ENCODE measurements at places on chromosomes 12 and 14. TPM values are rescaled to one million over a fixed set of nuclear protein-coding genes. Genes with fewer than 3 reads are reported as not detected.

- DNase-seq, result no peak
Observed at GRCh38 chr12:103640410-103640809, 53.3 kb downstream of the STAB2 start.

DNA sequence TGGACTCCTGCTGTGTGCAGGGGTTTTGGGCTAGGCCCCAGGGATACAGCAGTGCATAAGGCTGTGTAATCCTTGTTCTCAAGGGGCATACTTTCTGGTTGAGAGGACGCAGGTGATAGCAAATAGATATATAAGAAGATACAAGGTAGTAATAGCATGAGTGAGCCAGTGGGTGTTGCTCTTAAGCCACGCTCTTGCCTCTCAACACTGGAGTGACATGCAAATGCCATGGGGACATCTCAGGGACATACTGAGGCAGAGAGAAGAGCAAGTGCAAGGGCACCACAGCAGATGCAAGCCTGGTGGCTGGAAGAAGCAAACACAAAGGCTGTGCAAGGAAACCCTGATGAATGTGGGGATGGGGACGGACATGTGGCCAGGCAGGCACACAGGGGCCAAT lies 223.3 kb downstream of the CHST11 start:
- no peak for DNase-seq

DNA sequence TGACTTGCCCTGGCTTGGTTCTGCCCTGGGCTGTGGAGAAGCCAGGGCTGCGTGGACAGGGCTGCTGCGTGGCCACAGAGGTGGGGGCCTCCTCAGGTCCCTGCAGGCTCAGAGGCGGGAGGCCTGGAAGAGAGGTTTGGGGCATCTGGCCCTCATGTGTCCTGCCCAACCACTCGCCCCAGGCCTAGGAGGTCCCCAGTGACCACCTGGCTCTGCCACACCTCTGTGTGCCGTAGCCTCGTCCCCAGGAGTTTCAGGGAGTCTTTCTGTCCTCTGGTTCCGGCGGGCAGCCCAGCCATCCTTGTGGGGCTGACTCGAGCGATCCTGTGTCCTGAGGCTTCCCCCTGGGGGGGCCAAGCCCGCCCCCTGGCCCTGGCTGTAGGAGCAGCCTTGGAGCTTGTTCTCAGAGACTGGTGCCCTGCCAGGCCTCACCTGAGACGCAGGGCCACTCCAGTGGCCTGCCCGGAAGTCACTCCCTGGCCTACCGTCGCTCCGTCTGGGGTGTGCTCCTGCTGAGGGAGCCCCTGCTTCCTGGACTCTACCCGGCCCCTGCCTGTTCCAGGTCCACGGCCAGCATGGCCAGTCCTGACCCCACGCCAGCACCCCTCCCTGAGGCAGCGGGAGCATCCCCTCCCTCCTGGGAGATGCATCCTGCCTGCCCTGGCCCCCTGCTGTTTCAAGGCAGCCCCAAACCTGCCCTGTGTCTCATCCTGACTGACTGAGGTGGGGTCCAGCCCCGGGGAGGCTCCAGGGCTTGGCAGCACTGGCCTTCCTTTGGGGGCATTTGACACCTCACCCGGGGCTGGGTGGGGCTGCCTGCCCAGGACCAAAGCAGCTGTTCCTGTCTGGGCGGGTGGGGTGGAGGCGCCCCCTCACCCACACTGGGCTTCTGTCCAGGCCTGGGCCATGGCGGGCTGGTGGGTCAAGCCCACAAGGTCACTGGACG lies 13.9 kb downstream of the ASPG start:
- DNase-seq, result no peak

DNA sequence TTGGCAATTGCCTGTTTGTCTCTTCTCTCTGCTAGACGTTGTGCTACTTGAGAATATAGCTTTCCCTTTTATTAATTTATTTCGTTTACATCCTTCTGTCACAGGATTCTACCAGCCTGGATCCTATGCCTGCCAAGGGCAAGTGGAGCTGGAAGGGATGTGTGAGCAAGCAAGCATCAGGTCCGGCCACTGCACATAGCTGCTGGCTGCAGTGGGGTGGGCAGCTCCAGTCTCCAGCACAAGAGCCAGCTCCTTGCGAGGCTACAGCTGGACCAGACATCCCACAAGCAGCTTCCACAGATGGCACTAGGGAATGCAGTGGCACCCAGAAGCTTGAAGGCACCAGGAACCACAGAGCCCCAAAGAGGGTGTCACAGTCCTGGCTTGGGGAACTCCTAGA lies 225.0 kb downstream of the KCNC2 start:
- no peak for DNase-seq

DNA sequence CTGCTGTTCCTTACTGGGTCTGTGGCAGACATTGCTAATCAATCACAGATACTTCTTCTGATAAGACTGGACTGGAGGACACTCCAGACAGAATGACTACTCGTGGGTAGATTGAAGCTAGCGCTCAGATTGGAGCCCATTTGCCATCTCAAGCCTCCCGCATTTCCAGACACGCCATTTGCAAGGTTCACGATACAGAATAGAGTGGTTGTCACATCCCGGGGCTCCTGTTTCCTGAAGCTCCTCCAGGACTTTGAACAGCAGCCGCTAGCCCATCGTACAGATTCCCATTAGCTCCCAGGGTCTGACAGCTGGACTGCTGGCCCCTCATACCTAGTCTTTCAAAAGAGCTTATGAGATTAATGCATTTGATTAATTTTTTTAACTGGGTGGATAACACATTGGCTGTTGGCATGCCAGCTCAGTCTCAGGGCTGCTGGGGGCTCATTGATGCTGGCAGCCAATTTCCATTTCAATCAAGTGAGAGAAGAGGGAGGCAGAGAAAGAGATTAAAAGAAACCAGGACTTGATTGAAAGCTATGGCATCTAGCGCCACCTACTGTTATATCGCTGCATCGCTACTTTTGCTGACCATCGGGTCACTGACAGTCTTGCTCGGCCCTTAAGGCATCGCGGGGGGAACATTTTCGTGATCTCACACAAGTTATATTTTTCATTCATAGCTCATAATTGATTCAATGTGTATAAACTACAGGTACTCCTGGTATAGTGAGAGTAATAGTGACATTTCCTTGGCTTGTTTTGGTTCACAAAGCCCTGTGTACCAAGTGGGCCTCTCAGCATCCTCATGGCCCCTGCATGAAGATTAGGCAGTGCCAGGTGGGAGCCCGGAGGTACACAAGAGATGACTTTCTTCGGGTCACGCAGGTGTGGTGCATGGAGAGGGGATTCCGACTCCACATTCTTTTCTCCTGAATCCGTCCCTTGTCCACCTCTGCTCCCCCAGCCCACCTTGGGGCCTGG lies 78.6 kb downstream of the CCDC60 start:
- DNase-seq, result peak; percentile 20

DNA sequence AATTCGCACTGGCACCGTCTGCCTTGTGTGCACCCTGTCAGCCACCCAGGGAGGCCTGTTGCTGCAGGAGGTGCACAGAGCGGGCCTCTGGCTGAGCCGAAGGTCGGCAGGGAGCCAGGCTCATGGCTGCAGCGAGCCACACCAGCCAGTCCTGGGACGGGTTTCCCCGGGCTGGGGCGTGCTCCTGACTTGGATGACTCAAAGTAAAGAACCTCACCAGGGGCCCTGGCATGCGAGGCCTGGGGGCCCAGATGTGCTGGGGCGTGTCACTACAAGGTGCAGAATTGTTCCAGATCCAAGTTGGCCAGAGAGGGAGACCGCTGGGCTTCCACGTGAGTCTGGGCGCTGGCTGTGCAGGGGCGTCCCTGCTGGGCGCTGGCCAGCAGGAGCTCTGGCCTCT lies 34.5 kb downstream of the FBRSL1 start:
- peak; percentile 56 for DNase-seq

GRCh38 chr12:6643569-6644256 lies 3.5 kb downstream of the ACRBP start:
- no peak for DNase-seq

- no peak for DNase-seq
Observed at GRCh38 chr14:23306412-23307145, at the start of gene BCL2L2. Gene BCL2L2, plus strand, starts transcription at chr14:23306833. Its CDS starts 935 bp downstream, at chr14:23307768.

GRCh38 chr14:31572955-31573354 lies 11.8 kb downstream of the NUBPL start:
- DNase-seq, result no peak

DNA sequence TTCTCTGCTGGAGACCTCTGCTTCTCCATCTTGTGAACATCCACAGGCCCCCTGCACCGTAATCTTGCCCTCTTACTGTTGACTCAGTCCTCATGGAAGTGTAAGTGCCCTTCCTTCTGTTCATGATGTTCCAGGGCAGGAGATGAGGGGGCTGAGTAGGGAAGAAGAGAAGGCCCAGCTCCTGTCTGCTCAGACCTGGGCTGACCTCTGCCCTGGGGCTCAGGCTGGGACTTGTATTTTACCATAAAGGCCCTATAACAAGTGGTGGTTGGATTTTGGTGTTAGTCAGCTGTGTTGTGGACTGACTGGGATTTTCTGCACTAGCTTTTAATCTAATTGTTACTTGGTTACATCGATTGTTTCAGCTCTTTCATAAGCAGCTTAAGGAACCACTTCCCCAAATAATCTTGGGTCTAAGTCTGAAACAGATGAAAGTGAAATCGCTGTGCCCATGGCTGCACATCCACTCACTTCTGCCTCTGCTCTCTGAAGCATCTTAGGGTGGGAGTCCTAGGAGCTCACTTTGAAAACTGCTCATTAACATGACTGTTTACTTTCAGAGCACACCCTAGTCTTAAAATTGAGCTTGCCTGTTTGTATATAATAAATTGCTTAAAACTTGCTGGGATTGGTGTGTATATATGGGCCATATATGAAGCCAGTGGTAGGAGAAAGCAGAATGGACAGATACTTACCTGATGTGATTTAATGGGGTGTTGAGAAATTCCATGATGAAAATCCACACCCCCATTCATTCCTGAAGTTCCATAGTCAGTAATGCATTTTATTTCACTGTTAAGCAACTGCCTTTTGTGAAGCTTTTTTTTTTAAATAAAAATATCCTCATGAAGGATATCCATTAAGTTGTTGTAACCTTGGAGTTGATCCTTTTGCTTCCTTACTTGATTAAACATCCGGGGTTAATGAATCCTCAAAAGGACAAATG lies 17.7 kb downstream of the C12orf71 start:
- DNase-seq, result no peak

DNA sequence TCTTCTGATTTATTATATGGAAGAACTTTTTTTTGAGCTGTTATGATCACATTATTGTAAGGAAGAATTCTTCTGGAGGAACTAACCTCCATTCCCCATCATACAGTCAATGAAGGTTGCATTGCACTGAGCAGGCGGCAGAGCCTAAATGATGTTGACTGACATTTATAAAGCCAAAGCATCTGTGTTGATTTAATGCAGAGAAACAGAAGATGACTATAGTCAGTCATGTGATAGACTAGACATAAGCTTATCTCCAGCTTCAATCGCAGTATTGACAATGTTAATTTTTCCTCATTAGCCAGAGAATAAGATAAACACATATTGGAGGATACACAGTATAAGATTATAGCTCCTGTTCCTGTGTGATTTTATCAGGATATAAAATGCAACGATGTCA lies 82.0 kb downstream of the PRICKLE1 start:
- no peak for DNase-seq

GRCh38 chr12:13023811-13024530 lies 20.2 kb upstream of the FAM234B start:
- no peak for DNase-seq

GRCh38 chr14:31465111-31465510 lies 7.8 kb upstream of the DTD2 start:
- DNase-seq, result no peak

GRCh38 chr12:93177208-93178153 lies 200.2 kb upstream of the NUDT4 start:
- DNase-seq, result no peak

DNA sequence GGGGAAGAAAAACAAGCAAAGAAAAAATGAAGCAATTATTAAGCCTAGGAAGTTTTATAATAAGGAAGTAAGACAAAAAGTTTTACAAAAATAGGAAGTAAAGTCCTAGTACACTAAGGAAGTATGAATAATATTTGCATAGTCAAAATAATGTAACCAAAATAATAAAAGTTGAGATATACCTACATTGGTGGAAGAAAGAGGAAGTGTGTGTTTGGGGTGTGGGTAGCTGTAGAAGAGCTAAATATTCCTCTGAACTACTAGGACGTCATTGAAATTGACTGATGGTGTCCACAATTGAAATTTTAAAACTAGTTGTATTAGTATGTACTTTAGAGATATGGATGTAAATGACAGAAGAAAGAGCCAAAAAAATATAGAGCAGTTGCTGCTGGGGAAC lies 228.4 kb upstream of the OTX2 start:
- no peak for DNase-seq

- no peak for DNase-seq
Observed at GRCh38 chr12:94779485-94779884, 129.1 kb upstream of the TMCC3 start.

DNA sequence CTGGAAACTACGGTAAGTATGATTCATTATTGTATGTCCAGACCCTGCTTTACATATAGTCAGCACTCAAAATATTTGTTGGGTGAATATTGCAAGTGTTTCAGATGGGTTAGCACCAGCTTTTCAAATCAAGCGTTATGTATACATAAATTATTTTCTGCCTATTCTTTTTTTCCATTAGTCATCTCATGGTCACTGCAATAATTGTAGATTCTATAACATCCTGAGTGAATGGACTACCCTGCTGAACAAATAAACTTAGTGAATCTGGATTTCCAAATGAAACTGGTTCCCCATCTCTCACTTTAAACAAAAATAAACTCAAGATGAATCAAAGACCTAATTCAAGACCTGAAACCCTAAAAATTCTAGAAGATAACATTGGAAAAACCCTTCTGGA lies 152.3 kb downstream of the DIO2 start:
- DNase-seq, result no peak

- DNase-seq, result no peak
Observed at GRCh38 chr14:36477266-36477665, 42.8 kb downstream of the NKX2-1 start.

GRCh38 chr14:65560340-65561027 lies 148.0 kb downstream of the FUT8 start:
- DNase-seq, result no peak

DNA sequence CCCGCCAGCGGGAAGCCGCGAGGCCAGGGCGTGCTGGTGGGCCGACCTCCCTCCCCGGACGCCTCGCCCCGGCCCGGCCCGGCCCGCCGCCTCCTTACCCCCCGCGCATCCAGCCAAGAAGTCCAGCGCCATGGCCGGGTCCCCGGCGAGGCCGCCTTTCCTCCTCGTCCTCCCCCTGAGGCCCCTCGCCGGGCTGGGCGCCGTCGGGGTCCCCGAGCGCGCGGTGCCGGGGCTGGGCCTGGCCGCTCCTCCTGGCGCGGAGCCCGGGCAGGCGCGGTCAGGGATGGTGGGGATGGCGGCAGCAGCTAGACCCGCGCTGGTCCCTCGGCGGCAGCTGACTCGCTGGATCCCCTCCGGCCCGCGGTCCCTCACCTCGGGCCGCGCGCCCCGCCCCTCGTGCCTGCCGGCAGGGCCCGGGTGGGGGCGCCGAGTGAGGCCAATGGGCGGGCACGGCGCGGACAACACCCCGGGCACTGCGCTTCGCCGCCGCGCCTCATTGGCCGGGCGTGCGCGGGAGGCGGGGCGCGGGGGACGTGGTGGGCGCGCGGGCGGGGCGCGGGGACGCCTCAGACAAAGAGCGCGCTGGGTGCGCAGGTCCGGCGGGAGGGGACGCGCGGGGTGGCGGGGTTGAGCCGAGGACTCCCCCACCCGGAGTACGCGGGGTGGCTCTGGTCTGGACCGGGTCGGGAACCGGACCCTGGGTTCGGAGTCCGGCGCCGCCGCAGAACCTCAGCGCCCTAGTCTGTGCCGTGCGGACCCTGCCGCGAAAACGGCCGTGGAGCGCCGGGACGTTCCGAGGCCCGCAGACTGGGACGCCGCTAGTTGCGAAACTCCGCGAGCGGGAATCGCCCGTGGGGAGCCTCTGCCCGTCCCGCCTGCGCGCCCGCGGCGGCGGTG lies at the start of gene SLC25A29:
Gene SLC25A29, minus strand, starts transcription at position 344 of the 897 bp plus-strand sequence. Its CDS starts 212 bp downstream, at position 132.
- no peak for DNase-seq

Gene SMOC1
- 1.3 TPM for total RNA-seq

Gene DHH
- 0.52 TPM for total RNA-seq

Gene LRFN5
- 1.4 TPM for total RNA-seq

Gene CLEC12A
- total RNA-seq, result not detected

Gene POTEG
- not detected for total RNA-seq

Gene PLBD1
- total RNA-seq, result 14.2 TPM
